ENCODE measurements at places on chromosomes 16 and 17.

DNA sequence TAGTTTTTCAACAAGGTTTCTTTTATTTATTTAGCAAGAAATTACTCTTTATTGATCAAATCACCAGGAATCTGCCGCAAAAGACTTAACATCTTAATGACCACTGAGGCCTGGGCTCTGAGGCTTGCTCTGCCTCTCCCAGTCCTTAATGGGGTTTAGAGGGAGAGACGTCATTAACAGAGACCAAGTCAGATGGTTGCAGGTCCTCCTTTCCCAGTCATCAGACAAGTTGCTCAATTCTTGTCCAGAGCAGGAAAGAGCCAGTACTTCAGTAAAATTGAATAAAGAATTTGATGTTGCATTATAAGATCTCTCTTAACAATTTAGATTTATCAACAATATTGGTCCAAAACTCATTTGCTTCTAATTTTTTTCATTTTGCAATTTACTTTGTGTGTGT lies 2.0 kb downstream of the SEPHS2 start:
- no peak for DNase-seq

DNA sequence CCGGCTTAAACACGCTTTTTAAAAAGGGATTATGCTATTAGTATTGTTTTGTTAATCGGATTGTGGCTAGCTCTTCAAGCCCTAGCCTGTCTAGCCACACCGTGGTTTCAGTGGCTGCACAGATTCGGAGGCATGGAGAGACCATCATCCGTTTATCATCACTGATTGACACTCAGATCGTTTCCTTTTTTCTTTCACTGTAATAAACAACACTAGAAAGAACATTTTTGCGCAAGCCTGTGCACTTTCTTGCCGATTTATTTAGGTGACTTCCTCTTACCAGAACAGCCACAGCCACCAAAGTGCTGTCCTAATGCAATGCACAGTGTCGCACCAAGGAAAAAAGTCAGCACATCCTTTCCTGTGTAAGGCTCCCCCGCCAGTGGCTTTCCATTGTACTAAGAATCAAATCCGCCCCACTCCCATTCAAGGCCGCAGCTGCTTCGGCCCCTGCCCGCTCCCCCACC lies 78.2 kb downstream of the CRISPLD2 start:
- DNase-seq: no peak

DNA sequence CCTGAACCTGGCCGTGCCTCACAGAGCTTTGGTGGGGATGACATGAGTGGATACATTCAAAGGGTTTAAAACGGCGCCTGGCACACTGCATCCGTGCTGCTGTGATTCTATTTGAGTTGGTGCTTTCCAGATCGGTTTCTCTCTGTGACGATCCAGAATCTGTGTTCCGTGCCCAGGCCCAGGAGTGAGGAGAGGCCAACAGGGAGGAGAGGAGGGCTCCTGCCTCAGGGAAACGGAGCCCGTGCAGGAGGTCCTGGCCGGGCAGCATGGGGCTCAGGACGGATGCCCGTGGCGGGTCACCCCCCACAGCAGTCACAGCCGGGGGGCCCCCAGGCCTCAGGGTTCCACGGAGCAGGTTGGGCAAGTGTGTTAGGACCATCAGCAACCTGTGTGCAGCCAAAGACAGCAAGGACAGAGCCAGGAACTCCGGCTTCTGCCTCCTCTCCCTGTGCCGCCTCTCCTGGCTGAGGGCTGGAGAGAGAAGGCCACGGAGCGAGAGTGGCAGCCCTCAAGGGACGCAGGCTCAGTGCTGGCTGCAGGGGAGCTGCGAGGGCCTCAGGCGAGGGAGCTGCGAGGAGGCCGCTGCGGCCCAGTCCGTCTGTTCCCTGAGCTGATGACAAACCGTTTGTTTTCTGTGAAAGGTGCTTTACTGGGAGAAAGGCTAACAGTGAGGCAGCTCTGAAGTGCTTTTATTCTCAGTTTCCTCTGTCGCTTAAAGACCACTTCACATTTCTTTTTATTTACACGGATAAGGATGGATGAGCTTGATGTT lies 99.3 kb downstream of the METRNL start:
- DNase-seq: no peak

- no peak for DNase-seq
These were observed 13.8 kb downstream of the LPO start for GRCh38 chr17:58252141-58252540.

GRCh38 chr17:81566461-81567126 lies 14.4 kb upstream of the FAAP100 start:
- no peak for DNase-seq

DNA sequence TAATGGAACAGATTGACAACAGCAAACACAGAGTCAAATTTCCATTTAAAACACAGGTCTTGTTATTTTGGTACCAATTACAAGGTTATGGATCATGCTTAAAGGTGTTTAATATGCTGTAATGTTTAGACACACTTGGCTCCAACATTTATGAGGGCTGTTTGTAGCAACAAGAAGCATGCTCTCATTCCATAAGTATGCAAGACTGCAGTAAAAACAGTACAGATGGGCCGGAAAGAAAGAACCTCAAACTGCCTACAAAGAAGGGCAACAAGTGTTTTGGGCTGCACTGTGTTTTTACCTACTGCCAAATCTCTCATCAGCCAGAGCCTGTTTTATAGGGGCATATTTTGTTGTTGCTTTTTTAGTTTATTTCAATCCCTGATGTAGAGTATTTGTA lies 100.5 kb upstream of the HS3ST3A1 start:
- DNase-seq: no peak

- no peak for DNase-seq
These were observed 162.0 kb upstream of the ZKSCAN2 start for GRCh38 chr16:25419681-25420080.

DNA sequence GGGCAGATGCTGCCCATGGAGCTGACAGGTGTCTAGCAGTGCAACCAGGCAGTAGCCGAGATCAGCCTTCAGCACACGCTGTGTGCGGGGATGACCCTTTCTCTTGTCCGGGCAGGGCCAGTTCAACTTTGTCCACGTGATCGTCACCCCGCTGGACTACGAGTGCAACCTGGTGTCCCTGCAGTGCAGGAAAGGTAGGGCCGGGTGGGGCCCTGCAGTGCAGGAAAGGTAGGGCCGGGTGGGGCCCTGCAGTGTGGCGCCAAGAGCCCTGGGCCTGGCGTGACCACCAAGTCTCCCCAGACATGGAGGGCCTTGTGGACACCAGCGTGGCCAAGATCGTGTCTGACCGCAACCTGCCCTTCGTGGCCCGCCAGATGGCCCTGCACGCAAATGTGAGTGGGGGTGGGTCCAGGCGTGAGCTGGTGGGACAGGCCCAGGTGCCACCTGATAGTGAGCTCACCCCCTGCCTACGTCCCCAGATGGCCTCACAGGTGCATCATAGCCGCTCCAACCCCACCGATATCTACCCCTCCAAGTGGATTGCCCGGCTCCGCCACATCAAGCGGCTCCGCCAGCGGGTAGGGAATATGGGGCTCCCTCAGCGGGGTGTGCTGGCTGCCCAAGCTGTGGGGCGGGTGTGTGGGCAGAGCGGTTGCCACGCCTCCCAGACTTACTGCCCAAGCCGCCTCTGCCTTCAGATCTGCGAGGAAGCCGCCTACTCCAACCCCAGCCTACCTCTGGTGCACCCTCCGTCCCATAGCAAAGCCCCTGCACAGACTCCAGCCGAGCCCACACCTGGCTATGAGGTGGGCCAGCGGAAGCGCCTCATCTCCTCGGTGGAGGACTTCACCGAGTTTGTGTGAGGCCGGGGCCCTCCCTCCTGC lies 40.2 kb downstream of the TSC2 start:
- DNase-seq: no peak

DNA sequence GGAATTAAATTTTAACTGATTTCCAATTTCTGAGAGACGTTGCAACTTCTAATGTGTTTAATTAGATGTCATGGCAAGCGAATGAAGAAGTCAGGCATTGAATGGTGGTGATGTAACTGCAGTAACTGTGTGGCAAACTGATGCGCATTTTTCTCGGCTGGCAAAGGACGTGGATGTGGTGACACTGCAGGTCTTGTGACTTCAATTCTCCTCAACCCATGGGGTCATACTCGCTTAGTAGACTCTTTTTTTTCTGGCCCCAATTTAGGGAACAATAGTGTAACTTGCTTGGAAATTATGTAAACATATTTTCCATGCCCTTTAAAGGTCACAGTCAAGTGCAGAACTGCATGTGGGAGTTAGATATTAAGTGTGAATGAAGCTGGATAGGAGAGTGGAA lies 1.9 kb upstream of the FAM20A start:
- DNase-seq: no peak

DNA sequence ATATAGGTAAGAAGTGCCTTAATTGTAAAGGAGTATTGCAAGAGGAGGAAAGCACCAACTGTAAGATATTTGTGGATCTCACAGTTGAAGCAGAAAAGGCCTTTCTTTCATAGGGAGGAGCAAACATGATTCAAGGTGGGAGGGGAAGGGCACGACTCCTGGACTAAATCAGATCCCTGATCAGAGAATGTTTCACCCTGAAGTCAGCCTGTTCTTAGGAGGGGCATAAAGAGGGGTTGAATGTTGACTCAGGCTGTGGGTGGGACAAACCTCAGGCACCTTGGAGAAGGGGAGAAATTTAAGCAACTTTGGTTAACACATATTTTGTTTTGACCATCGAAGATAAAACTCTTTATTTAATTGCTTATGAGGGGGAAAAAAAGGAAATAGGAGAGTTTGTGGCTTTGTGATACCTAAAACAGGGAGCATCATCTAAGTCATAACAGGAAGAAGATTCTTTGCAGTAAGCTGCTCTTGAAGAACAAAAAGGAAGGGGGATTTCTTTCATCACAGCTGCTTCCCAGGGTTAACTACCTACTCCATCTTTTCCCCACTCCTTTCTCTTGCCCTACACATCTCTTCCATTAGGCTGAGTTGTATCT lies 158.6 kb upstream of the ZNF267 start:
- DNase-seq: no peak

GRCh38 chr17:75266316-75267152 lies 4.5 kb downstream of the MIF4GD start:
- no peak for DNase-seq

DNA sequence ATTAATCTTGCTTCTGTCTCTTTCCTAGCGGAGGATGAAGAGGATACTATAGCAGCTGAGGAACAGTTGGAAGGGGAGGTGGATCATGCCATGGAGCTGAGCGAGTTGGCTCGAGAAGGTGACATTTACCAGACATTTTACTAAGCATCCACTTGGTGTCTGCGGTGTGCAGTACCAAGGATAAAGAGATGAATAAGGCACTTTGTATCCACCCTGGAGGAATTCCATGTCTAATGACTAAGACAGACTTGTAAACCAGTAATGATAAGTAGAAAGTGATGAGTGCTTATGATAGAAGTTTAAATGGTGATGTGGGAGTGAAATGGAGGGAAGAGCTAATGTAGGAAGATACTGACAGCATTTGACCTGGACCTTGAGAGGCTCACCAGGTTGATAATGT lies 12.0 kb downstream of the SRCAP start:
- DNase-seq: no peak

GRCh38 chr16:87802670-87803069 lies 36.9 kb upstream of the KLHDC4 start:
- no peak for DNase-seq

GRCh38 chr17:12958786-12959185 lies 59.0 kb downstream of the ELAC2 start:
- DNase-seq: no peak

DNA sequence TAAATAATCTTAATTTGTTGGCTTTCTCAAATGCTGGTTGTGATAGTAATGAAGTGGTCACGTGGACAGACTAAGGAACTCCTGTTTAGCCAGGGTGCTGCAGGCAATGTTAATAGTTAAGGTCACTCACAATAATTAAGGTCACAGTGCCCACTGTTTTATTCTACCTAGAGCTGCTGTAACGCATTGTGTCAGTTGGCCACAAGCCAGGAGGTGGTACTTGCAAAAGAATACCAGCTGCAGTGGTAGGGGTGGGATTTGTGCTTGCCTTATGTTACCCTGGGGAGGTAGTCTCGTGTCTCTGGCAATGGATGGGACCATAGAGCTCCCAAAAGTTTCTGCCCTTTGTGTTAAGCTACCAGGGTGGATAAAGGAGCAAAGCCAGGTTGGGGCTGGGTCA lies 969.1 kb upstream of the CDH8 start:
- DNase-seq: no peak

DNA sequence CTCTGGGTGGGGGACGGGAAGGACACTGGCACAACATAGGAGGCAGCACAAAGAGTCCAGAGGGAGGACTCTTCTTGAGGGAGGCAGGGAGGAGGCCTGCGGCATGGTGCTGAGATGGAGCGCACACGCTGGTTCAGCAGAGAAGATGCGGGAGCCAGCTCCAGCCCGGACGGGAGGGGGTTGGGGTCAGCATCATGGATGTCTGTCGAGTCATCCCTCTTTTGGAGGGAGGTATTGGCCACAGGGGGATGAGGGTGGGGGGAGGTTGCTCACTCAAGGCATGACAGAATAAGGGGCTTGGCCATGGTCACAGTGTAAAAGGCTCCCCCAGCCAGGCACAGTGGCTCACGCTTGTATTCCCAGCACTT lies 19.3 kb downstream of the DCAKD start:
- no peak for DNase-seq

- no peak for DNase-seq
These were observed 41.4 kb downstream of the SETD6 start for GRCh38 chr16:58556678-58557077.

- DNase-seq: no peak
These were observed 13.4 kb upstream of the BAHCC1 start for GRCh38 chr17:81381632-81382577.

GRCh38 chr17:12342161-12342560 lies 321.5 kb downstream of the MAP2K4 start:
- DNase-seq: no peak

DNA sequence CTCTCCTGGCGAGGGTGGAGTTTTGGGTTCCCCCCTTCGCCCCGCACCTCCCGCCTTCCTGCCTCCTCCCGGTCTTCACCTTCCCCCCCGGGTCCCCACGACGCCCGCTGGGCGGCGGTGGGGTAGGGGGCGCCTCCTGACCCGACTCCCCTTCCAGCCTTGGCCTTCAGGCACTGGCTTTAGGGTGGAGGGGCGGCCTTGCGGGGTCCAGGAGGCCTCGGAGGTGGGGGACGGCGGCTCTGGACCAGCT lies 2.4 kb downstream of the SLC16A3 start:
- no peak for DNase-seq

Data from activated naive CD8-positive, alpha-beta T cell treated with anti-CD3 and anti-CD28 coated beads for 36 hours (primary cell).